ENCODE measurements at places on chromosomes 2 and 18. TPM values are rescaled to one million over a fixed set of nuclear protein-coding genes. Genes with fewer than 3 reads are reported as not detected.

RGPD6 gene
- 18.3 TPM for total RNA-seq

FIGN gene
- total RNA-seq = 5.4 TPM

GRCh38 chr2:99691926-99692325 is 202.1 kb upstream of the REV1 start:
- DNase-seq = no peak

DNA sequence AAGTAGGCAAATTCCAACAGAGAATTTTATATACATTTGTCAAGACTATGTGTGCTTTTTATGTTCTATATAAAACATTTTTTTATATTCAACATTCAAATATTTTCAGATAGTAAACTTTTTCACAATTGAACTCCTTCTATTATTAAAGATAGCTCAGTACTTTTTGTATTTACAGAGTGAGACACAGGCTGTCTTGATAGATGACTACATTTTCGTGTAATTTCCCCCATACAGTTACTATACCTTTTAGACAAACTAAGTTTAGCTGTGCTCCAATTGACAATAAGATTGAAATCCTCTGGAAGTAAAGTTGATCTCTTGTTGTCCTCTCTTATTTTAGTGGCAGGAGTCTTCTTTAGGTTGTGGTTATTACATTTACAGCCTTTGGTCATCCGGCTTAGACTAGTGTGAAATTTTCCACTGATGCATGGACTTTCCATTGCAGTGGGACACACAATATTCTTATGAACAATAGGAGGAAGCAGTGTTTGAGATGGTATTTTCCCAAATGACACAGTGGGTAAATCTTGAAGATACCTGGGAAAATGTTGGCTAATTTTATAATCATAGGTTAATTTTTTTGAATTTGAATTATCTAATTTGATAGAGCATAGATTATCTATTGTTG is 21.0 kb downstream of the ZSWIM2 start:
- no peak for DNase-seq

ALLC gene
- not detected for total RNA-seq

MCEE gene
- total RNA-seq = 32.3 TPM

HOXD12 gene
- not detected for total RNA-seq

DNA sequence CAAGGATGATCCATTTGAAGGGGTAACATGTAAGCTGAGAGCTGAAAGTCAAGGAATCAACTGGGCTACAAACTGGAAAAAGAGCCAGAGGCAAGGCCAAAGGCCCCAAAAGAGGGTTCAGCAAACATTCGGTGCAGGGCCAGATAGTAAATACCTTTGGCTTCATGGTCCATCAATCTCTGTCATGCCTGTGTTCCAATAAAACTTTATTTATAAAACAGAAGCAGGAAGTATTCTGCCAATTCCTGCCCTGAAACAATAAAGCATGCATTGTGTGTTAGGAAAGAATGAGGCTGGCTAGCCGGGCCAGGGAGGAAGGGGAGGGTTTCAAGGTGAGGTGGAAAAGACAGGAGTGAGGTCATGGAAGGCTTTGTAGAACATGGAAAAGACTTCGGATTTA is 107.1 kb downstream of the LBH start:
- DNase-seq = no peak

LIPG gene
- 6.9 TPM for total RNA-seq

RTKN gene
- 46.0 TPM for total RNA-seq

MYCN gene
- total RNA-seq = 0.49 TPM

TMEM200C gene
- total RNA-seq = 1.3 TPM

Measured in lung (tissue), 17 donors.